A673 (cell line): ENCODE measurements at places on chromosomes 2 and 18. TPM values are rescaled to one million over a fixed set of nuclear protein-coding genes. Genes with fewer than 3 reads are reported as not detected.

LIPG gene
- total RNA-seq = 5.8 and 8.4 TPM in 2 replicates

TUBA3E gene
- total RNA-seq = not detected in 2 replicates

UGT1A4 gene
- 0.11 TPM in 1 of 2 replicates, not detected in the other for total RNA-seq

IL18R1 gene
- not detected in 2 replicates for total RNA-seq

STEAP3 gene
- 19.3 and 20.3 TPM in 2 replicates for total RNA-seq

DNA sequence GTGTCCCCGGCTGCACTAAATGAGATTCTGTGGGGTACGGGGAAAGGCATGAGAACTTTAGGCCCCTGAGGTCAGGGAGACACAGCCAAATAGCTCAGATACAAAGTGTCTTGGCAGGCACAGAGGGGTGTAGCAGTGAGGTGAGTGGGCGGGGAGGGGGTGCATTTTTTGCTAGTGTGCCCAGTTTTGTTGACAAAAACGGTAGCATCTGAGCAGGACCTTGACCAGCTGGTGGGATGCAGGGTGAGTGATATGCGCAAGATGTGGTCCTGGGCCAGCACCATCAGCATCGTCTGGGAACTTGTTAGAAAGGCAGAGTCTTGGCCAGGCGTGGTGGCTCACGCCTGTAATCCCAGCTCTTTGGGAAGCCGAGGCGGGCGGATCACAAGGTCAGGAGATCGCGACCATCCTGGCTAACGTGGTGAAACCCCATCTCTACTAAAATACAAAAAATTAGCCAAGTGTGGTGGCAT lies 127.3 kb upstream of the LGALSL start:
- no peaks in the 10 kb centered on the region for H3K36me3 ChIP-seq
- H3K27ac ChIP-seq = no peak overlapping the region
- DNase-seq = no peak
- no peaks in the 10 kb centered on the region for H3K4me1 ChIP-seq
- no peak overlapping the region for H3K4me3 ChIP-seq
- no peaks in the 10 kb centered on the region for H3K27me3 ChIP-seq

DNA sequence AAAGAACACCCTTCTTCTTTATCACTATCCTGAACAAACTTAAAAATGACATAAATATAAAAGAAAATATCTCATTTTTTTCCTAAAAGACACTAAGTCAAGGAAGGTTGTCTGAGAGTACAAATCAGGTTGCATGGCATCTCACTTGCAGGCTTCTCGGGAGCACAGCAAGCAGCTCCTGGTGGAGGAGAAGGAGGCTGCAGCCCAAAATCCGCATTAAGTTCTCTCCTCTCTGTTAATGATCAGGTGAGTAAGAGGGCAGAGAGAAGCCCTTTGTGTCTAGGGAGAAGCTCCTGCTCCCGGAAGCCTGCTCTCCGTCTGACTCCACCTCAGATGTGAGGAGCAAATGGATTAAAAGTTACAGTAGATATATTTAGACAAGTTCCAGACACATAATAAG lies 35.0 kb upstream of the DOK6 start:
- H3K36me3 ChIP-seq = no peaks in the 10 kb centered on the region
- no peak overlapping the region for H3K4me3 ChIP-seq
- no peaks in the 10 kb centered on the region for H3K4me1 ChIP-seq
- no peak for DNase-seq
- no peak overlapping the region for H3K27ac ChIP-seq

GRCh38 chr2:167651406-167652151 lies 595.8 kb downstream of the STK39 start:
- H3K36me3 ChIP-seq = no peaks in the 10 kb centered on the region
- H3K4me3 ChIP-seq = no peak overlapping the region
- H3K4me1 ChIP-seq = no peaks in the 10 kb centered on the region
- no peak overlapping the region for H3K27ac ChIP-seq
- H3K27me3 ChIP-seq = no peaks in the 10 kb centered on the region
- no peak for DNase-seq

DNA sequence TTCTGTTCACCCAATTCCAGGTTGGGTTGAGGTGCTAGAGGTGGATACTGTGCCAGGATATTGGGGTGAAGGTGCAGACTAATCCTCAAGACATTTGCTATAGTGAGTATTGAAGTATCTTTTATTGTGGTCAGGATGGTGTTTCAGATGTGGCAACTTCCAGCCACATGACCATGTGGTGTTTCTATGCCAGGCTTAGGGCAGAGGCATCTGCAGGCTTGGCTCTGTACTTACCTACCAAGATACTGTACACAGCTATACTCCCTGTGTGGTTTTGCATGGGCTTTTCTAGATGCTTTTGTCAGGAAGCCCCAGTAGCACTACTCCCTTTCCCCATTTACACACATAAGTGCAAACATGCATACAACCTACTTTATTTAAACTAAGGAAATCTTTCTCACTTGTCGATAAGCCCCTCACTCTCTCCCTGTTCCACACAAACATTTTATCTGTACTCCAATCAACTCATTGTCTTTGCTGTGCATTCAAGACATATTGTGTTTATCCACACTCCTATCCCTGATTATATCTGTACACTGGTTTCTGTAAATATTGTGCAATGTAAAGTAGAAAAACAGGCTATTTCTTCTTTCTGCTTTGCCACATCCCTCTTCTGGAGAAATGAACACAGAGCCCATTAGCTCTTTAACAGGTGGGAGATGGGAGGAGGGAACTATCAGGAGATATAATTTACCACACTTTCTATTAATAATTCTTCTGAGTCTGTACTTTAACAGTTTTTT lies 12.3 kb downstream of the ARL6IP6 start:
- H3K4me1 ChIP-seq = no peaks in the 10 kb centered on the region
- peaks cover 17% of the 10 kb centered on the region for H3K36me3 ChIP-seq
- no peak for DNase-seq
- H3K27me3 ChIP-seq = no peaks in the 10 kb centered on the region

DNA sequence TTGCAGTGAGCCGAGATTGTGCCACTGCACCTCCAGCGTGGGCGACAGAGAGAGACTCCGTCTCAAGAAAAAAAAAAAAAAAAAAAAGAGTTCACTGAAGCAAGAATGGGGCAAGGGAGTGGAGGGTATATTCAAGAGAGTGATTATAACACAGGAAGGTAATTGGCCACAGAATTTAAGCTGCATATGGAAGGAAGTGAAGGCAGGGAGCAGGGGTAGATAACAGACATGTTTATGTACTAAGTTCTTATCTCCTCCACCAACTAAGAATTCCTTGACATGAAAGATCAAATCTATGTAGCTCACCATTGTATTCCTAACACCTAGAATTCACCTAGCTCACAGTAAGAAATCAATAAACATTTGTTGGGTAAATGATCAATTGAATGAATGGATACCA lies 37.3 kb downstream of the GKN2 start:
- H3K36me3 ChIP-seq = no peaks in the 10 kb centered on the region
- no peak overlapping the region for H3K4me3 ChIP-seq
- H3K27me3 ChIP-seq = no peaks in the 10 kb centered on the region
- H3K4me1 ChIP-seq = no peaks in the 10 kb centered on the region
- H3K27ac ChIP-seq = no peak overlapping the region

DNA sequence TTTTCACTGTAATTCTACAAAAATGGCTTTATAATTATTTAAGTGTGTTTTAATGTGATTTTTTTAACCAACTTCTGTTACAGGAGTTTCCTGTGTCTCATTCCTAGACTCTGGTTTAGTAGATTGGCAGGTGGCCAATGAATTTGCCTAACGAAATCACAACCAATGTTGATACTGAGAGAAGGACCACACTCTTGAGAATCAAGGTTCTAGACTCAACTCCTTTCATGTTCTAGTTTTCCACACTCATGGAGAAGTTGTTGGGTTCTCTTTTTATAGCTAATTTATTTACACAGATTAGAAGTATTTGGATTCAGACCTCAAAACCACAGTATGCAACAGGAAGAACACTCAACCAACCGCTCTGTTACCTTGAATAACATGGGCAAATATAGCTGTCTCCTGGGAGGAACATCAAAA lies 22.6 kb upstream of the USP34 start:
- peaks cover 95% of the 10 kb centered on the region for H3K36me3 ChIP-seq
- peak; percentile 33 for DNase-seq
- no peaks in the 10 kb centered on the region for H3K27me3 ChIP-seq
- H3K4me3 ChIP-seq = no peak overlapping the region

DNA sequence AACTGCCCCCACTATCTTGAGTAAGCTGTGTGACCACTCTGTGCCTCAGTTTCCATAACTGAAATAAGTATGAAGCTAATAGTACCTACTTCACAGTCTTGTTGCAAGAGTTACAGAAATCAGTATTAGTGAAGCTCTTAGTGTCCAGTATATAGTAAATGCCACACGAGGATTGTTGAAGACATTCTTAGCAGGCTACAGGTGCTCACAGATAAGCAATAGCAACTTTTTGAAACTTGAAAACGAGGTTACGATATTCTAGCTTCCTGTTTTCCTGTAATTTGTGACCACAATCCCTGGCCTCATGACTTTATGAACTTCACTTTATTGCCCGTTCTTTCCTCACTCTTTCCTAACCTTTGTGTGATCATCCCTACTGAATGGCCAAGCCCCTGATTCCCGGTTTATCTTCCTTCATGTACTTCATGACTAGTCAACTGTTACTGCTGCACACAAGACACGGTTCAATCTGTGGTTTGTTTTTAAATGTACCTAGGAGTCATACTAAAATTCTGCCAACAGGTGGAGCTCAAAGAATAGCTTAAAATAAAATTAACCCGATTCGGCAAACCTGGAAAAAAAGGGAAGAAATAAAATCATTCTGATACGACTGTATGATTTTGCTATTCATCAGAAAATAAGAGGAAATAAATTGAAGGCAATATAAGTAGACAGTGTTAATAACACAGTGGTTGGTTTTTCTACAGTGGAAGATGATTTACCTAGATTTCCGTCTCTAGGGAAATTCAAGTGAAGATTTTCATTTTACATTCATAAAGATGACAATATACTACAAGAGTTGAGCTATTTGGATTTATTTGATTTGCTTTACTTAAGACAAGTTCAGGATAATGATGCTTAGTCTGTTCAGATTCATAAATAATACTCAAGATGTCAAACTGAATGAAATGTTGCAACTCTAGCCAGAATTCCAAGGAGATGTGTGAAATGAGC lies 38.1 kb upstream of the STAT1 start:
- H3K4me1 ChIP-seq = peaks cover 14% of the 10 kb centered on the region
- peak; percentile 71 for DNase-seq
- no peaks in the 10 kb centered on the region for H3K27me3 ChIP-seq

DNA sequence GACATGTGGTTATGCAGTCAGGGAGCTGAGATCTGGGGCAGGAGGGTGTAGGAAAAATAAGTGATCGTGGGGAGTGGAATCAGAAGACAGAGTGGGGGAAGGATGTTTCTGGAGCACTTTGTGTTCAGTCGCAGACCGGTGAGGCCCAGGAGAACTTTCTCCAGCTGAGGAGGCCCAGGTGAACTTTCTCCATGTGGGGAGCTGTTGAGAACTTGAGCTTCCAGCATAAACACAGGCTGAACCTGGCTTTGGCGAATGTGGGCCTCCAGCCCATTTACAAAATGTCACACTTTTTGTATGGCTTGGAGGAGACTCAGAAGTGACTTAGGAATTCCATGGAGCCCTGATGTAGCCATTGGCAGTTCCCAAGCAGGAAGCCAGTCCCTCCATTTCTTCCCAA lies 108.5 kb downstream of the VAPA start:
- no peaks in the 10 kb centered on the region for H3K36me3 ChIP-seq
- no peaks in the 10 kb centered on the region for H3K27me3 ChIP-seq
- no peak overlapping the region for H3K4me3 ChIP-seq
- H3K4me1 ChIP-seq = peaks cover 15% of the 10 kb centered on the region
- no peak for DNase-seq

DNA sequence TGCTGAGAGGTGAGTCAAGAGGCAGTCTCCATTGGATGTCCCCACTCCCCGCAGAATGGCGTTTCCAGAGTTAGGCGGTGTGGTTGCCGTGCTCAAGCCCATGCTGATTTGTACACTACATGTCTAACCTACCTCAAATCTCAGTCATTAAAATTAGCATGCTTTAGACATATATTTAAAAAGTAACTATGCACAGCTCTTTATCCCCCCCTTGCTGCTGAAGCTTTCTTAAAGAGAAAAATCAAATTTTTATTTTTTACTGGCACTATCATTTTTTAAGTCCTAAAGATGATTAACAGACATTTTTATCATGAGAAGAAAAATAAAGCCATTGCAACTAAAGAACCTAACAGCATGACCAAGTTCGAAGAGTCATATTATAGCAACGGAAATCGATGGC lies 42.9 kb downstream of the BOLA3 start:
- no peak overlapping the region for H3K27ac ChIP-seq
- peaks cover 20% of the 10 kb centered on the region for H3K36me3 ChIP-seq
- no peak for DNase-seq
- no peaks in the 10 kb centered on the region for H3K27me3 ChIP-seq
- H3K4me1 ChIP-seq = no peaks in the 10 kb centered on the region

- no peaks in the 10 kb centered on the region for H3K4me1 ChIP-seq
- peaks cover 57% of the 10 kb centered on the region for H3K27me3 ChIP-seq
- no peaks in the 10 kb centered on the region for H3K36me3 ChIP-seq
- no peak overlapping the region for H3K4me3 ChIP-seq
Observed at GRCh38 chr2:20673686-20674308, 6.9 kb downstream of the GDF7 start.

GRCh38 chr2:8628179-8628865 lies 53.5 kb upstream of the ID2 start:
- no peaks in the 10 kb centered on the region for H3K36me3 ChIP-seq
- peaks cover 14% of the 10 kb centered on the region for H3K4me1 ChIP-seq
- H3K4me3 ChIP-seq = no peak overlapping the region
- H3K27ac ChIP-seq = no peak overlapping the region
- no peaks in the 10 kb centered on the region for H3K27me3 ChIP-seq

GRCh38 chr2:45713136-45713535 lies 61.7 kb downstream of the PRKCE start:
- no peak for DNase-seq
- H3K27ac ChIP-seq = no peak overlapping the region
- no peaks in the 10 kb centered on the region for H3K4me1 ChIP-seq
- no peak overlapping the region for H3K4me3 ChIP-seq
- no peaks in the 10 kb centered on the region for H3K27me3 ChIP-seq

- H3K27ac ChIP-seq = no peak overlapping the region
- H3K4me3 ChIP-seq = no peak overlapping the region
- no peak for DNase-seq
- H3K4me1 ChIP-seq = no peaks in the 10 kb centered on the region
- H3K36me3 ChIP-seq = no peaks in the 10 kb centered on the region
Observed at GRCh38 chr2:10934979-10935350, 23.2 kb downstream of the KCNF1 start.

DNA sequence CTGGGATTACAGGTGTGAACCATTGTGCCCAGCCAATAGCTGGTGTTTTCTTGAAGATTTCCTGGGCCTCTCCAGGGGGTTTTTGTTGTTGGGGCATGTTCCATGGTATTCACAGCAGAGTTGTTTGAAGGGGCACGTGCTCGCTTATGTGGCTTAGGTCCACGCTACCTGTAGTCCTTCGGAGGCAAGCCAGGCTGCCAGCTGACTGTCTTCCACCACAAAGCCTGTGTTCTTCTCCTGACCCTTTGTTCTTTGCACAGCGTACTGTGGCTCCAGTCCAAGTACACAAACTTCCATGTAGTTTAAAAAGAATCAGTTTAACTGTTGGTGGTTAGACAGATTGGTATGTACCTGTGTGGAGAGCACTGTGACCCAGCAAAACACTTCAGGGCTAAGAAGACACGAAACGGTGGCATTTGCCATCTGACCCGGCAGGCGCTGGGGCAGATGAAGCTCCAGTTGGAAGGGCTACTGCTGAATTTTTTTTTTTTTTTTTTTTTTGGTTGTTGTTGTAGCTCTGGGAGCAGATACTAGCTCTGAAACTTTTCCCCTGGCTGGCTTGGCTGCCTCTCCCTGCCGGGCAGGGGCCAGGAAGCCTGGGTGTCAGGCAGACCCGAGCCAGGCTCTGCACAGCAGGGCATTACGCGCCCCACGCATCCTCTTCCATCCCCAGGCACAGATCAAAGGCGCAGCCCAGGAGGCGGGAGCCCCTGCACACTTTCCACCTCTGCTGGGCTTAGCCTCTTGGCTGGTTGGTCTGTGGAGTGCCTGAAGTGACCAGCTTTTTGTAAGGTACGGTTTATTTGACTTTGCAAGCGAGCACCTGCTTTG lies 5.7 kb downstream of the GREB1 start:
- no peaks in the 10 kb centered on the region for H3K27me3 ChIP-seq
- no peak for DNase-seq
- H3K36me3 ChIP-seq = no peaks in the 10 kb centered on the region
- no peak overlapping the region for H3K4me3 ChIP-seq
- no peak overlapping the region for H3K27ac ChIP-seq
